ENCODE measurements at places on chromosomes 5 and 9.

DNA sequence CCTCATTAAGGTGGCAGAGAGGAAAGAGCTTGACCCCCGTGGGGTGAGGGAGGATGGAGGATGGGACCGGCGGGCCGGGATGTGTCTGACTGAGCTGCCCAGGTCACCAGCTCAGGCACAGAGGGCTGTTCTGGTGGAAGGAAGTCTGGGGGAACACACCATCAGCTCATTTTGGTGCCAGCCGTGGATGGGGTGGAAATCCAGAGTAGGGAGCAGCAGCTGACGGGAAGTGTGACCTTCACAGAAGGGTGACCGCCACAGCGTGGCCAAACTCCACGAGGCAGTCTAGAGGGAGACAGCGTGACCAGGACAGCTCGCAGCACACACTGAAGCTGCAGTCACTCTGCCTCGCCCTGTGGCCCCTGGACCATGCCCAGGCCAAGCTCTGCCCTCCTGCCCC lies 45.3 kb upstream of the PHYKPL start:
- no peak for DNase-seq

DNA sequence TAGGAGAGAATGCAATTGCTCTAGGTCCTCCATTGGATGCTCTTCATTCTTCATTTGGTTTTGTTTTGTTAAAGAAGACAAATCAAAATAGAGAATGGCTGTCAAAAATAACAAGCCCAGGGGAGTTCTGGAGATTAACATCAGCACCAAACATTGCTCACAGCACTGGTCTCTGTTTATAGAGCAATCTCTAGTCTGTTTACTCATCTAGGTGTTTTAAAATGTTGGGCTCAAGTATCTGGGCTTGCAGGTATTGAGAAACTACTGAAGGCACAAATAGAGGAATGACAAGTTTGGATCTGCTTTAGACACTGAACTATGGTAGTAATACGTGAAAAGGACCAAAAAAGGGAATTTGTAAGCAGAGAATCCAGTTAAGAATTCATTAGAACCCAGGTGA lies 77.0 kb upstream of the TMC1 start:
- no peak for DNase-seq

GRCh38 chr9:122392284-122392683 lies 21.5 kb downstream of the PTGS1 start:
- no peak for DNase-seq

DNA sequence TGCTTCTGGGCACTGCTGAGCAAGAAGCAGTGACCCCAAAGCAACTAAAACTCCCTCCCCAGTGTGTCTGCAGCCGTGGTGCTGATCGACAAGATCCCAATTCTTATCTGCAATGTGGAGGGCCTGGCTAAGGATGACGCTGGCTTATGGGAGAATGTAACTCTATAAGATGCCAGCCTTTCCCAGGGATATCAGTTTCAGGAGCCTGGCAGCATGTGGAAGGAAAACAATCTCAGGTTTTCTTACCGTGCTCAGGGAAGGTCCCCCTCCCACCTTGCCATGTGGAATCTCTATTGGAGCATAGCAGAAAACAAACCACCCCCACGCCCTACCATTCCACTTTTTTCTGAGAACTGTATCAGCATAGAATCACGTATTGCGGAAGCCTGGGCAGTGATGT lies 87.7 kb upstream of the PTPN3 start:
- no peak for DNase-seq

GRCh38 chr5:132952829-132953228 lies 10.6 kb downstream of the AFF4 start:
- no peak for DNase-seq

DNA sequence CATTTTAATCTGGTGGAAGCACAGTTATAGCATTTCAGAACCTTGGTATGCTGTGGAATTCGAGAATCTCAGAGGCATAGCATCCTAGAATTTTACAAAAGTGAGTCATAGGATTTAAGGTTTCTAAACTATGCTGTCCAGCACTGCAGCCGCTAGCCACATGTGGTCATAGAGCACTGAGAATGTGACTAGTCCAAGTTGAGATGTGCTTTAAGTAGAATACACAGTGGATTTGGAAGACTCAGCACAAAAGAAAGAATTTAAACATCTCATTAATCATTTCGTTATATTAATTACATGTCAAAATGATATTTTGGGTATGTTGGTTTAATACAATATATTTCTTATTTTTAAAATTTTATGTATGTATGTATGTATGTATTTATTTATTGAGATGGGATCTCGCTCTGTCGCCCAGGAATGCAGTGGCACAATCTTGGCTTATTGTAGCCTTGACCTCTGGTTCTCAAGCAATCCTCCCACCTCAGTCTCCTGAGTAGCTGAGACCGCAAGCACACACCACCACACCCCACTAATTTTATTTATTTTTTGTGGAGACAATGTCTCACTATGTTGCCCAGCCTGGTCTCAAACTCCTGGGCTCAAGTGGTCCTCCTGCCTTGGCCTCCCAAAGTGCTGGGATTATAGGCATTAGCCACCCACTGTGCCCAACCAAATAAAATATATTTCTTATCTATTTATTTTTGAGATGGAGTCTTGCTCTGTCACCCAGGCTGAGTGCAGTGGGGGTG lies 20.4 kb upstream of the RPS14 start:
- DNase-seq, result peak; percentile 92

DNA sequence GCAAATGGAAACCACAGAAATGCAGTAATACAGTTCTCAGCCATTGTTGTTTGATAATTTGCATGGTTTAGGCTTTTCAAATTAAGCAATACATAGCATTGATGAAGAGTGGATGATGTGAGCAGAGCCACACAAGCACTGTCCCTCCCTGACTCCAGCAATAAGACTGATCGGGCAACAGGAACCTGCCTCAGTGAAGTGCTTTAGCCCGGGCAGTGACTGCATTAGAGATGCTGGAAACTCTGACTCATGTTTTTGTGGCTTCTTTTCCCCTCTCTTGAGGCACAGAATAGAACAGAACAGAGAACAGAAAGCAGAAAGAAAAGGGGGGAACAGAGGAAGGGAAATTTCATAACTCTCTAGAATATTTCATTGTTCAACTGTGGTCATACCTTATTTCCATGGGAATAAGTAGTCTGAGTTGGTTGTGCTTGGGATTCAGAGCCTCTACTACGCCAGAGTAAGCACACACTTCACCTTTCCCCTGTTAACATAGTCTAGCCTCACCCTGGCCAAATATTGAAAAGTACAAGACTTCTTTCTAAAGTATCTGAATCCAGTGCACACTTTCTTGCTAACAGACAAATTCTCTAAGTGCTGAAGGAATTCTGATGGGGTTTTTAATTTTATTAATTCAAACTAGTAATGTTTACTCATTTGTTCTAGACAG lies 164.8 kb upstream of the VCAN start:
- peak; percentile 56 for DNase-seq

DNA sequence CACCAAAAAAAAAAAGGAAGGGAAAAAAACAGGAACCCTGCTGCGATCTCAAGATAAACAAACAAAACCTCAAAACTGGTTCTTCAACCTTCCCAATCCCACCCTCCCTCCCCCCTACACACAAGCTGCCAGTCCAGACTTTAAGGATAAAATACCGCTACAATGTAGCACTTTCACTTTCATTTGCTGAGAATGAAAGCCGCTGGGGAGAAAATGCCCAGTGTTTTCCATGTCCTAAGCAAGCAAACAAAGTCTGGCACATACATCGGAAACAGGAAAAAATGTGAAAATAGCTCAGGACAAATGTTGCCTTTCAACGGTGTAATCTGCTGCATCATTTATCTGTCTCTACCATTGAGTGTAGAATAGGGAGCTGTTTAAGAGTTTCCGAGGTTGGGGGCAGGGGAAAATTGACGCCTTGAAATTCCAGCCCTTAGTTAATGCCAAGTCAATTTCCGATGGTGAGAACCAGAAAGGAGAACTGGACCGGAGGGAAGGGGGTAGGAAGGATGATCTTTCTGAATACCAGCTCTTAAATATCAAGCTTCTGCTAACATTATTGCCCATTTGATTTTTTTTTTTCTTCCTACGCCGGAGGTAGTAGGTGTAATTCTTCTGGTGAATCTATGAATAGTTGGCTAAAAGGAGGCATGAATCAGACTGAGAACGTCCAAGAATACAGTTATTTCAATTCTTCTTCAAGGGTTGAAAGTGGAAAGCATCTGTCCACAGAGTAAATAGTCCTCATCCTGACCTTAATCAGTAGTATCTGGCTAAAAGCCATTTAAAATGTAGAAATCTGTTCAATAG lies 1.2 kb upstream of the ADAMTS6 start:
- DNase-seq, result no peak

DNA sequence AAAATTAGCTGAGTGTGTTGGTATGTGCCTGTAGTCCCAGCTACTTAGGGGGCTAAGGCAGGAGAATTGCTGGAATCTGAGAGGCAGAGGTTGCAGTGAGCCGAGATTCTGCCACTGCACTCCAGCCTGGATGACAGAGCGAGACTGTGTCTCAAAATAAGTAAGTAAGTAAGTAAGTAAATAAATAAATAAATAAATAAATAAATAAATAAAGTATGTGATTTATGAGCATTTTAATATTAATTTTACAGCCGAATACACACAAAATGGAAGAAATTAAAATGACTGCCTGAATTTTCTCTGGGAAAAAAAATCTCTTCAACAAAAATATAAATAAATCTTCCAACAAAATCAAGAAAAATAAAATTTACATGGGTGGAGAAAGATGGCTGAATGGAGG lies 740.7 kb downstream of the CDH18 start:
- DNase-seq, result no peak

GRCh38 chr5:39566891-39567290 lies 142.1 kb upstream of the DAB2 start:
- no peak for DNase-seq

DNA sequence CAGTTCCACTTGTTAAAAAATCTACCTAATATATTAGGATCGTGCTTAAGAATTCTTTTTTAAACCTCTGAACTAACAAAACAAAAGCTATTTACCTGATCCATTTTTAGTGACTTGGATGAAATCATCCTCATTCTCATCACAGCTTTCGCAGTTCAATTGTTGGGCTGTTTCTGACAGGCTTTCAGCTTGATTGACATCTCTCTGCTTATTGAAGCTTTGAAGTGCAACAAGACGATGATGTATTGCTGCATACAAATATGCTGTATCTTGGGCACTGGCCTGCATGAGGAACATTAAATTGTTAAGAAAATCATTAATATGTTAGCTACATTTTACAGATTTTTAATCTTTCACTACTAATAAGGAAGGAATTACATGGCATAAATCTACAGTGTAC lies 9.5 kb upstream of the NADK2 start:
- no peak for DNase-seq

GRCh38 chr5:54103871-54104270 lies 206.5 kb downstream of the ARL15 start:
- no peak for DNase-seq

DNA sequence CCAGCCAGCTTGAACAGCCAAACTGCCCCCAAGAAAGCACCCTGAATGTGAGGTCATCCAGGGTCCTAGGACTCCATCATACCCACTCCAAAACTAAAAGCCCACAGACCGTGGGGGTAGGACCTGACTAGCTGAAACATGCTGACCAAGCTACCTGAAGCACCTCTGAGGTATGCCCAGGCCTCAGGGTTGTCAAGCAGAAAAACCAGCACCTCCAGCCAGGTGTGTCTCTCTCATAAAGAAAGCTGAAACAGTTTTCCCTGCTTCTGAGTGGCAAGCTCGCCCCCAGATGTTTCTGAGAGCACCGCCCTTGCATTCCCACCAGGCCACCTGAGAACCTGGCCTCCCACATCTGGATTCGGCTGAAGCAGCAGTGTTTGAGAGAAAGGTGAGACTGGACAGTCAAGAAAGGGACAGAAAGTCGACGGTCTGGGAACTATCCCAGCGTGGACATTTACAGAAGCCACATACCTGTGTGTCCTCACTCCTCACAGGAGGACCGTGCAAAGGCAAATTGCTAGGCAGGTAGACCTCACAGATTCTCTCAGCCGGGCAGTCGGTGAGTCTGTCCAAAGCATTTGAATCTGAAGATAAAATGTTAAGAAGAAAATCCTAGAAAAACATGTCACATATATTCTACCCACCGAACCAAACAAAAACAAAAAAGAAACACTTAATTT lies 155.6 kb upstream of the RASEF start:
- no peak for DNase-seq

GRCh38 chr5:54719384-54720283 lies 202.1 kb downstream of the SNX18 start:
- peak; percentile 9 for DNase-seq

DNA sequence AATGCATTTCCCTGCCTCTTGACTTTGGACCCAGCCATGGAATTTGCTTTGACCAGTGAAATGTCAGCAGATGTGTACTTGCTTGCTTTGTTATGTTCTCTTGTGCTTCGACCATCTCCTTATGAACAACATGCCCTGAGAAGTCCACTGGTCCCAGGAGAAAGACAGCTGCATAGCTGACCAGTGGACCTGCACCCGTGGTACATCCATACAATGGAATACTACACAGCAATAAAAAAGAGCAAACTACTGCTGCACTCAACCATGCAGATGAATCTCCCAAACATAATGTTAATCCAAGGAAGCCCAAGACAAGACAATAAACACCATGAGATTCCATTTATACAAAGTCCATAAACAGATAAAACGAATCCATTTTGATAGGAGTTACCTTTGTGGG lies 30.0 kb downstream of the MARCHF11 start:
- no peak for DNase-seq

DNA sequence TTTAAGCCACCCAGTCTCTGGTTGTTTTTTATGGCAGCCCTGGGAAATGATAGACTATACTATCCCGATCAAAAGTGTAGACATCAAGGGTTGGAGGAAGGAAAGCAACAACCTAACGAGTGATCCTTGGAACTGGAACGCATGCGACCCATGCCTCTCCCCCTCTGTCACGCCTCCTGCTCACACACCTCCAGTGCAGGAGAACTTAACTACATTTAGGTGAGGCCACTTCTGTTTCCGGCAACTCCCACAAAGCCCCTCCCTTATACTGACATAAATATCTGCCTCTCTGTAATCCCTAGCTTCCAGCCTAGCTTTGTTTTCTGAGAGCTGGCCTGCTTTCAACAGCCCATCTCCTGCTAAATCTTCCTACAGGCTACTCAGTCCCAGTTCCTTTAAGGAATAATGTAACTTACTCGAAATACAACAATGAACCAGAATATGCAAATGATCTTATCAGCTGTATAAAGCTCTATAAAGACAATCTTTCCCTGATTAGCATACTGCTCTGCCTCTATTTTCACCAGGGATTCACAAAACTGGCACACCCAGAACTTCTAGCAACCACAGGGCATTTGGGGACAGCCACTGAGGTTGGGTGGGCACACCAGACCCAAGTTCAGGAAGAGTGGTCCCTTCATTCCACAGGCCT lies 73.9 kb downstream of the GABBR2 start:
- no peak for DNase-seq

GRCh38 chr5:131378721-131379541 lies 115.1 kb downstream of the CDC42SE2 start:
- DNase-seq, result no peak
